ENCODE measurements at places on chromosomes 11 and 22.
A peak's percentile ranks its signal among the peaks of the same experiment; 100 is the strongest.

GRCh38 chr11:26905368-26905767 is 88.5 kb upstream of the FIBIN start:
- DNase-seq = no peak

DNA sequence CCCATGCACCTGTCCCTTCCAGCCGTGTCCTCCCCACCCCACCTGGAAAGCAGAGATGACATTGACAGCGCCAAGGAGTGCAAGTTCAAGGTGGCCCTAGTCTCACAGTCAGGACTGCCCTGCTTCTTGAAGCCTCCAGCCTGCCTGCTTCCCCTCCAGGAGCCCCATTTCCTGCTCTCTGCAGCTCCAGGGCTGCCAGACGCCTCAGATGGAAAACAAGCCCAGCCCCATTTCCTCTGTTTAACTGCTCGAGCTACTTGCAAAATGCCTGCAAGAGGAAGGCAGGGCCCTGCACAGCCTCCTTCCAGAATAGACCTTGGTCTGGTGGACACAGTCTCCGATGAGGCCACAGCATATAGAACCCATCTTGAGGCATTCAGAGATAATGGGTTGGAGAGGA is 5.0 kb upstream of the DGKZ start:
- peak; percentile 59 for DNase-seq

- no peak for DNase-seq
Measured at GRCh38 chr11:71451596-71452198, 1.3 kb upstream of the NADSYN1 start.

GRCh38 chr22:20180640-20181039 is 29.8 kb upstream of the CCDC188 start:
- no peak for DNase-seq

- DNase-seq = no peak
Measured at GRCh38 chr22:20865875-20866445, 7.2 kb downstream of the SNAP29 start.

GRCh38 chr22:42353883-42354727 is 78.1 kb downstream of the NFAM1 start:
- no peak for DNase-seq

DNA sequence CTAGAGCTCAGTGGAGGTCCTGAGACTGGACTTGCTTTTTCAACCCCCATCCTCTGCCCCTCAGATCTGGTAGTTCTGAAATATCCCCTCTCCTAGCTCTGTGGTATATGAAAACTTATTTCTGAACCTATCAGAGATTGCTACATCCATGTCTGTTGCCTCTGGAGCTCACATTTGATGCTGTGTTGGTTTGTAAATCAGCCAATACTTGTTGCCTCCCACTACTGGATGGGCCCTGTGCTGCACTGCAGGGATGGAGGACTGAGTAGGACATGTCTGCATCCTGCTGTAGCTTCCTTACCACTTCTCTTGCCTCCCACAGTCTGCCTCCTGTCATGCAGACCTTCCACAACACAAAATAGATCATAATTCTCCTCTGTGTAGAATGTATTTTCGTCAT is 5.2 kb downstream of the OLFML1 start:
- DNase-seq = no peak

GRCh38 chr11:69823641-69824265 is 4.5 kb upstream of the FGF3 start:
- DNase-seq = no peak

- DNase-seq = no peak
Measured at GRCh38 chr11:65880844-65881421, 1.3 kb downstream of the CTSW start.

- DNase-seq = no peak
Measured at GRCh38 chr11:87926250-87926970, 248.8 kb downstream of the RAB38 start.

- no peak for DNase-seq
Measured at GRCh38 chr22:47247579-47248240, 485.3 kb downstream of the TBC1D22A start.

DNA sequence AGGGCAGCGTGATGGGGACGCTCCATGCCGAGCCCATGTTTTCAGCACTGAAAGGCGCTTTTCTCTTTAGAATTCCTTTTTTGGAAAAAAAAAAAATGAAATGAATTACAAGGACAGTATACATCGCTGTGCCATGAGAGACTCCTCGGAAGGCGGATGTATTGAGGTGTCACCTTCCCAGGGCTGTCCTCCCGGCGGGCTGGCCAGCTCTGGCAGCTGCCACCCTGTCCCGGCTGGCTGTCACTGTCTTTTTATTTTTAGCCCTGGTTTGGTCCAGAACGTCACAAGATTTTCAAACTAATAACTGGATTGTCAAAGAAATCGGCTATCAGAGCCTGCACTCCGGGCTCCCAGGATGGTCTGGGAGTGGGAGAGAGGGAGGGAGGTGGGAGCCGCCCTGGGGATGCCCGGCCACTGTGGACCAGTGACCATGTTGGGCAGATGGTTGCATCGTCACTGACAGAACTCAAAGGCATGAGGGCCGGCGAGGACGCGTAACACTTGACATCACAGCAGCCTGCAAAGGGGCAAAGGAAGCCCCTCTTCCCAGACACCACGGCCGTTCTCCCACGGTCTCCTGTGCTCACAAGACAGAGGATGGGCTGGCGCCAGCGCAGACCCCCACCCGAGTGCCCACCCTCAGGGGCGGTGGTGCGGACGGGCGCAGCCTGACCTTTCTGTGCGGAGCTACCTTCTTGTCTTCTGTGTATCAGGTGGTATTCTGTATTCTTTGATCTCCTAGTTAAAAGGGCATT is 392.9 kb downstream of the TBC1D22A start:
- no peak for DNase-seq
